ENCODE measurements at places on chromosomes 6 and 20.

- no peak for DNase-seq
Observed at GRCh38 chr6:45422503-45423110, 44.9 kb upstream of the SUPT3H start.

DNA sequence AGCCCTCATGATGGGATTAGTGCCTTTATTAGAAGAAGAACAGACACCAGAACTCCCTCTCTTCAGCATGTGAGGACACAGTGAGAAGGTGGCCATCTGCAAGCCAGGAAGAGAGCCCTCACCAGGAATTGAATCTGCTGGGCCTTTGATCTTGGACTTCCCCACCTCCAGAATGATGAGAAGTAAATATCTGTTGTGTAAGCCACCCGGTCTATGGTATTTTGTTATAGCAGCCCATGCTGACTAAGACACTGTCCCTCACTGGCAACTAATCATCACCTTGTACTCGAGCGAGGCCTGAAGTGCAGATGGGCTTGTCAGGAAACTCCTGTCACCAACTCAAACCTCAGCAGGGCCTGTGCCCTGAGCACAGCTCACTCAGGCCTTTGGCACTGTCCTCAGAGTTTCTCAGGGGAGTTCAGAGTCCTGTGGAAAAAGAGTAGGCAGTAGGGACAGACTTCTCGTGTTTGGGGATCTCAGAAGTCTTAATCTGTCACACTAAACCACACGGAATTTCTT, 62.0 kb downstream of the UST start:
- no peak for DNase-seq

DNA sequence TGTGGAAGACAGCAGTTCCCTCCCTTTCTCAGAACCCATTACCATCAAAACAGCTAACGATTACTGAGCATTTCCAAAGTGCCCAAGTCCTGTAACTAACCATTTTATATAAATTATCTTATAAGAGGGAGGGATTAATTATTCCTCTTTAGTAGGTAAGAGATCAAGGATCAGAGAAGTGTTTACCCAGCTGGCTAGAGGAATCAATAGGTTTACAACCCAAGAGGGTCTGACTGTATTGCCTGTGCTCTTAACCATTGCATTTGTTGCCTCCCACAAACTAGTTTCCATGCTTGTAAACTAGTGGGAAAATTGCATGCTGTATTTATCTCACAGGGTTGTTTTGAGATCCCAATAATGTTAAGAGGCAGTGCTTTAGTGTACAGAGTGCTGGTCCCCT, 3.7 kb upstream of the DBNDD2 start:
- no peak for DNase-seq

DNA sequence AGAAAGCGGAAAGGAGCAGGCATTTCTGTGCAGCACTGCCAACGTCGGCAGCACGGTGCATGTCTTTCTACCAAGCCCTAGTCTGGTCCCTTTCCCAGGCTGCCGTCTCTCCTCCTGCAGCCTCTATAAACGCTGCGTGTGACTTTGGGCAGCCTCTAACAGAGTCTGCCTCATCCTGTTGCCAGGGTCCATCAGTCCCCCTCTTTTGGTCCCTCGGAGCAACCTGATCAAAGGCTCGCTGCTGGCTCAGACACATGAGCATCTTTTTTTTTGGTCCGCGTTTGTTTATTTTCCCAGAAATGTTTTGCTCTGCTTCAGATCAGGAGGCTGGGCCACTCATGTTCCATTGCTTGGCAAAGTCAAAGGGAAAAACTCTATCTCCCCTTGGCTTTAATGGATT, 166.8 kb upstream of the CST7 start:
- DNase-seq = peak; percentile 19

DNA sequence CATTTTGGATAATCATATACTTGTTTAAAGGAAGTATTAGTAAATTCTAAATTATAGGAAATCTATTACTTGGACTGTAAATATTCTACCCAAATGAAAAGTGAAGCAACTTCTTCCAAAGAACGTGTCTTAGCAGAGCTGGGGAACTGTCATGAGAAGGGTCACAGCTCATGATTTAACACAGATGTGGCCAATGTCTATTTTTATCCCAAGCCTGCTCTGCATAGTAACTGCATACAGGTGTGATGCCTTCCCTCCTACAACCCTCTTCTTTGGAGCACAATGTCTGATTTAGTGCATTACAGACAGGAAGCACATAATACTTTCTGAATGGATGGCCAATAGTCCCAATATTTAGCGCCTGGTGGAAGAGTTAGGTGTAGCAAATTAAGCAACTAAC, 138.7 kb upstream of the THEMIS start:
- DNase-seq = no peak

DNA sequence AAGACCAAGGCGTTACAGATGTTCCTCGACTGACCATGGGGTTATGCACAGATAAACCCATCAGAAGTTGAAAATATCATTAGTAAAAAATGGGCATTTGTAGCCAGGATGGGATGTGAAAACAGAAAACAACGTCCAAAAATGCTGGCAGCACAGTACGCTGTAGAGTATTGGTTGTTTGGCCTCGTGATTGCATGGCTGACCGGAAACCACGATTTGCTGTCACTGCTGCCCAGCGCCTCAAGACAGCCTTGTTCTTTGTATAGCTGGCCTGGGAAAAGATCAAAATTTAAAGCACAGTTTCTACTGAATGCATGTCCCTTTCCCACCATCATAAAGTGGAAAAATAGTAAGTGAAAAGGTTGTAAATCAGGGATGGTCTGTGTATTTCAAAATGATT, 41.9 kb downstream of the MTHFD1L start:
- no peak for DNase-seq

DNA sequence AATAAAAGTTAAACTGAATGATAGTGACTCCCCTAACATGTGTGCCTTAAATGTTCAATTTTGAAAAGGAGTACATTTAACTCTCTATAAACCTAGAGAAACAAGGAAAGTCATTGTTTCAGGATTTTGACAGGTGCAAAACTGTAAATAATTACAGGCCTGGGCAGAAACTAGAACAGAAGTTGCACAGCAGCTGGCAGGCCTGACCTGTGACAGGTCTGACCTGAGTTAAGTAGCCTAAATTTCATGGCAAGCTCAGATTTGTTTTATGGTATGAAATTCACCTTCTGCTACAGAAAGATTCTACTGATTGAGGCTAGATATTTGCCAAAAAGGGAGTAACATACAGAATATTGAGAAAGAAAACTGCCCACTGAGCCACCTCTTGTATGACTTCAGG, 166.1 kb downstream of the CDKAL1 start:
- DNase-seq = no peak

DNA sequence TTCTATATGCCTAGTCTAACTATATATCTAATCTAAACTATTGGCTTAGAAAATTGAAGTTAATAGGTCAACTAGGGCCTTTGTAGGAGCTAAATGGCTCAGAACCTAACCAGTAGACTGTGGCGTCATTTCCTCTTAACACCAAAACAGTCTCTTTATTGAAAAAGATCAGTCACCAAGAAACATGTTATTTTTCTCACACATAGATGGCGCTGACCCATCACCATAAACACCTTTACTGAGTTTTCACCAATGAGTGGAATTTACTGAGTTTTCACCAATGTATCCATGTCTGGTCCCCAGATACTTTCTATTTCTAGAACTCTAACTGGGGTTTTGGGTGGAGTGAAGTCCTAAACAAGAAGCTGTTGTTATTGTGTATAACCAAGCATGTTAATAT, 636.0 kb downstream of the BCKDHB start:
- no peak for DNase-seq

DNA sequence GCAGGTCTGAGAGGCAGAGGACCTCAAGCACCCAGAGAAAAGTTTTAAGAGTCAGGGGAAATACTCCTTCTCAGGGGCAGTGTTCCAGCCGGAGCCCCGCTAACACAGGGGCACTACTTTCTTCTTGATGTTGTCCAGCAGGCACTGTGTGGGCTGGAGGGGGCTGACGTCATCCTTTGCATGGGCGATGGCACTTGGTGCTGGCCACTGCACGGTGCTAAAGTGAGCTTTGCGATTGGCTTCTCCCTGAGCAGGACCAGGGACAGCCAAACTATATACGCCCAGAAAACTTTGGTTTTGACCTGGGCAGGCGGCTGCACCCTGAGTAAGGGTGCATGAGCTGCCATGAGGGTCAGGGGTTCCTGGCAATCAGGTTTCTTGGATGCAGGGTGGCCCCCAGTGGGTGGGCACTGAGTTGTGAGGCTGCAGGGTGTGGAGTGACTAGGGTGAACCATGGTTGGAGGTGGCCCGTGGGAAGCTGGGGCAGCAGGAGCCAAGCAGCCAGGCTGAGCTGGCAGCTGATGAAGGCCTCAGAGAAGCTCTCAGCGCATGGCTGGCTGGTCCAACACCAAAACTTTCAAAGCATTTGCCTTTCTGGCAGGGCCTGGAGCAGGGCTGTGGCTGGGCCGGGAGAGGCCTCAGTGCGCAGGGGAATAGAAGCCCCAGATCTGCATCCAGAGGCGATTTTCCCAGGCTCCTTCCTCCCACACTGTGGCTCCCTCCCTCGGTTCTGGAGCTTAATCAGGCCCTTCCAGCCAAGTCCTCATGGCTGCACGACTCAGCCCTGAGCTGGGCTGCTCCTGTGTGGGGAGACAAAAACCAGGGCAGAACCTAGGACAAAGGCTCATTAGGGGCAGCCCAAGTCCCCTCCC, 18.3 kb downstream of the MRPS18A start:
- no peak for DNase-seq

DNA sequence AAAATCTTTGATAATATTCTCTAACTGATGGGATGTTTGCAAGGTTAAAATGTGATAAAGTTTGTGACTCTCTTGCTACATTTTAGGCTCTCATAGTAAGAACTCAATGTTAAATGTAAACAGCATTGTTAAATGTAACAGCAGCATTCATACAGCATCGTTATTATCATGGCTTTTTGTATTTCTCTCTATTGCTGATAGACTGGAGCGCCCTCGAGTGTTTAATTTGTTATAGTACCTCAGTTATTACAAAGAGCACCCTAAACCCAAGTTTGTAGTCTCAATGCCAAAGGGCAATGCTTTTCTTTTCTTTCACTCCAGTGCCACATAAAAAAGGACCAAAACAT, 14.9 kb upstream of the TTPAL start:
- DNase-seq = no peak

GRCh38 chr6:43904311-43905123, 134.5 kb downstream of the VEGFA start:
- DNase-seq = no peak

DNA sequence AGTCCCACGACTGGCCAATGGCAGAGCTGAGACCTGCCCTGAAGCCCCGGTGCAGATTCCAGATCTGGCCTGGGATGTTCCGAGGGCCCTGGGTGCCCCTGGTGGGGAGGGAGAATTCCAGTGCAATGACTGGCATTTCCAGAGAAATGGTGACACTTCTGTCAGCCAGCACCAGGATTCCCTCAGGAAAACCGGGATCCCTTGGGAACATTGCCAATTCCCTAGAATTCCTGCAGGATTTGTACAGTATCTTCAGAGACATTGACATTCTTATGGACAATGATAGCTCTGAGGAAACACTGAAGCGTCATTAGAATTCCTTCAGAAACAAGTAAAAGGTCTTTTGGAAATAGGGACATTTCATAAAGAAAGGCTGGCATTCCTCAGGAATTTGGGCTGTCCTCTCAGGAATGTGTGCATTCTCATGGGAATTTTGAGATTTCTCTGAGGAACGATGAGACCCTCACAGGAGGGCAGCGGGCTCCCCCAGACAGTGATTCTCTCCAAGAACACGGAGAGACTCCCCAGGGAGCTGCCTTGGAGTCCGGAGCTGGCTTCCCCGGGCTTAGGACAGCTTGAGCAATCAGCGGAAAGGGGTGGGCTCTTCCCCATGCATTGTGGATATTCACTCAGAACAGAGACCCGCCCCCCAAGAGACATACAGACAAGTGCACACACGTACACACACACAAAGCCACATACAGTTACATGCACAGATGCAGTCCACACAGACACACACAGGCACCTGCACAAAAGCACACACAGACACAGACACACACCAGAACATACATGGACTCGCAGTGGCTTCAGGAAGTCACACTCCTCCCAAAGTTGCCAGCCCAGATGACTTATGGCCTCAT, 35.2 kb upstream of the BPIFA2 start:
- DNase-seq = no peak

- DNase-seq = peak; percentile 81
Observed at GRCh38 chr6:136609873-136610706, 59.9 kb upstream of the MAP7 start.

GRCh38 chr6:43070028-43070632, 6.0 kb upstream of the PTK7 start:
- no peak for DNase-seq

GRCh38 chr6:38259736-38260135, 380.0 kb downstream of the BTBD9 start:
- DNase-seq = no peak

DNA sequence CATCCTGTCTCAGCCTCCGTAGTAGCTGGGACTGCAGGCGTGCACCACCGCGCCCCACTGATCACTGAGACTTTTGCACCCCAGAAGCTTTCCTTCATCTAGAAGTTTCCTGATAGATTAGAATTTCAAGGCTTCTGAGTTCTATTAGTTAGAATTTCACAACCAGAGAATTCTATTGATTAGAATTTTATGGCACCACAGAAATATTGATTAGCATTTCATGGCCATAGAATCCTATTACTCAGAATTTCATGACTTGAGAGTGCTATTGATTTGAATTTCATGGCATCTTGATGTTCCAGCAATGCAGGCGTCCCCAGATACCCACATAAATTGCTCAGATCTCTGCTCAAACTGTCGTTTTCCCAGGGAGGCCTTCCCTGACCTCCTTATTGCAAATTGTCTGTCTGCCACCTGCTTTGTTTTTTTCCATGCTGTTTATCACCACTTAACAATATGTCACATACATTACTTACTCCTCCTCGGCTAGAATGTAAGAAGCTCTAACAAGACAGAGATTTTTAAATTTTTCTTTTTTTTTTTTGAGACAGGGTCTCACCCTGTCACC, 16.9 kb upstream of the CBFA2T2 start:
- no peak for DNase-seq

DNA sequence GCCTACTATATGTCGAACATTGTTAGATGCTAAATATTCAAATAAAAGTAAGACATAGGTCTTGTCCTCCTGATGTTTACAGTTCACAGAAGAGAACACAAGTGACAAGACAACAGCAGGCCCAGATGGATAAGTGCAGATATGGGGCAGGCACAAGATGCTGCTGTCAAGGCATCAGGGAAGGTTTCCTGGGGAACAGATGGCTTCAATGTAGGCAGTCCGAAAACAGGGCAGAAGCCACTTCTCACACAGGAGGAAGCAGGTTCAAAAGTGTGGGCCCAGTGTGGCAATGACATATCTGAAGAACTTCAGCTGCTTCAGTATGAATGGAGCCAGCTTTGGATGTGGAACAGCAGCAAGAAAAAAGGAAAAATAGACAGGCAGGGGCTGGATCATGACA, 32.5 kb downstream of the HLA-DPB1 start:
- no peak for DNase-seq

DNA sequence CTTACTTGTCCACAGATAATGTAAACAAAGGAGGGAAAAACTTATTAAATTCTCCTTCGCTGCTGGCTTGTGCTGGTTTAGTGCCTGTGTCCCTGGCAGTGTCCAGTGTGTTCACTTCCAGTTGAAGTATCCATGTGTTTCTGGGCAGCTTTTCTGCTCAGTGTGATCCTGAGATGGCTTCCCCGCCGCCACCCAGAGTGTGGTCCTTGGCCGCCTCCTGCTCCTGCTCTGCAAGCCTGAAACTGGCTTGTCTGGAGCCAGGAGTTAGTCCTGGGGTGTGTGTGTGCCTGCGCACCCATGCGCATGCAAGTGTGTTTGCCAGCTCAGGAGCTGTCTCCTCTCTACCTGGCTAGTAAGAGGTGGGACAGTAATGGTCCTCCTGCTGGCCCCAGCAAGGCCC, 7.2 kb downstream of the BTBD3 start:
- no peak for DNase-seq

- no peak for DNase-seq
Observed at GRCh38 chr6:22765015-22765414, 195.6 kb downstream of the HDGFL1 start.

GRCh38 chr20:44405785-44406571, 50.5 kb downstream of the HNF4A start:
- DNase-seq = no peak
